ENCODE measurements at places on chromosomes 16 and 17.

DNA sequence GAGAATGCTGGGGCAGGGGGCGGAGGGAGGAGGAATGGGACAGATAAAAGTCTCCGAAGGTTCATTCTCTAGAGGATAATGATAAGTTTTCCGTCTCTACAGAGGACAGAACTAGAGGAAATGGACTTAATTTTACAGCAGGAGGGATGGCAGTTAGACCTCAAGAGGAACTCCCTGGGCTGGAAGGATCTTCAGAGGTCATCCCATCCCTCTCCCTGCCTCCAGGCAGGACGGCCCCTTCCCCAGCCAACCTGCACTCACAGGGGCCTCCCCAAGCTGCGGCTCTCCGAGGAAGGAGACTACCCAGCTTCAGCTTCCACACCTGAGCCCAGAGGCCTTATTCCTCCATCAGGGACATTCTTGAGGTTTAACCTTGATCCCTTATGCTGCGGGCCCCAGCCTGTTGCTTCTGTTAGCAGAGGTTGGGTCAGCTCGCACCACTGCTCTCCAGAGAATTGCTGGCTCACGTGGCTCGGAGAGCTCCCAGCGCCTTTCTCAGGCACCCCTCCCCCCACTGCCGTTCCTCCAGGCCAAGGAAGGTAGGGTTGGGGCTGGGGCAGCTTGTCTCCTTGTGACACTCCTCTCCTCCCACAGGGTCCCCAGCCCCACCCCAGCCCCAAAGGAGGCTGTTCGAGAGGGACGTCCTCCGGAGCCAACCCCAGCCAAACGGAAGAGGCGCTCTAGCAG lies 8.5 kb downstream of the ELOB start:
- no peak for DNase-seq

- DNase-seq = peak; percentile 59
Measured at GRCh38 chr16:87713451-87714229, 52.1 kb downstream of the KLHDC4 start.

- no peak for DNase-seq
Measured at GRCh38 chr16:81717662-81718189, 61.4 kb upstream of the PLCG2 start.

DNA sequence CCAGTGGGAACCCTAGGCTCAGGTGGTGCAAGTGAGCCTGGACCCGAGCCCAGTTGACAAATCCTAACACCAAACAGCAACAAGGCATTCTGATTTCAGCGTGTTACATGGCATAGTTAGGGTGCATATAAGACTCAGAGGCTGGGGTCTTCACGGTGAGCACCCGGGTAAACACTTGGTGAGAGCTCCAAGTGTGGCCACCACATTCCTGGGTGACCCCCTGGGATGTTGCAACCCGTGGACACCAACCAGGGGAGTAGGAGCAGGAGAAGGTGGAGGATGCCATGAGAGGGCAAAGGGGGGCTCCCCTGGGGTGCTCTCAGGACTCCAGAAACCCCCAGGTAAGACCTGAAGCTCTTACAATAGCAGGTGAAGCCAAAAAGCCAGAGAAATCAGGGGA lies 69.9 kb upstream of the CDH5 start:
- DNase-seq = no peak

- DNase-seq = peak; percentile 25
Measured at GRCh38 chr16:69286941-69287713, 24.0 kb upstream of the VPS4A start.

DNA sequence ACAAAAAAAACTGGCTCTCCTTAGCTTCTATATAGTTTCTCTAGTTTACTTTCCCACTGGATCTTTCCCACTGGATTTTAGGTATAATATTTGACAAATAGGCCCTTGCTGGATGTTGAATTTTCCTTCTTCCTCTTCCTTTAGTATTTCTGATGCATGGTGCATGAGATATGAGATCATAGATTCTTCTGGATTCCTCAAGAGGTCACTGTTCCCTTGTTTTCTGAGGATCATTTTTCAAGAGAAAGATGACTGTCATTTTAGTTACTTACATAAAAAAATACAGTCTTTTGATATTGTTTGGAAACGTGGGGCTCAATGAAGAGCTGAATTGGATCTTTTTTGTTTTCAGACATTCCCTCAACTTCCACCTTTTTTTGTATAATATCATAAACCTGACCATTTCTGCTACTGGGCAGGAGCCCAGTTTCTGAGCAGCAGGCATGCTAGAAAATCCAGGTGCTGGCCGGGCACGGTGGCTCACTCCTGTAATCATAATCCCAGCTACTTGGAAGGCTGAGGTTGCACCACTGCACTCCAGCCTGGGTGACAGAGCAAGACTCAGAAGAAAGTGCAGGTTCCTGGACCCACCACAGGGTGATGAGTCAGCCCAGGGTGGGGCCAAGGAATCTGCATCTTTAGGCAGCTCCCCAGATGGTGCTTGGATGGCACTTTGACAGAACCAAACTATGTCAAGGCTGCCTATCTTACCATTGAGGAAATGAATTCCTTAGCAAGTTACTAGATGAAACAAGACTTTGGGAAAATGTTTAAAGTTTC lies 70.3 kb downstream of the SDR42E1 start:
- DNase-seq = no peak

- DNase-seq = no peak
Measured at GRCh38 chr16:3759736-3760135, 42.4 kb upstream of the TRAP1 start.

- DNase-seq = no peak
Measured at GRCh38 chr17:81043319-81043724, 8.4 kb downstream of the BAIAP2 start.

DNA sequence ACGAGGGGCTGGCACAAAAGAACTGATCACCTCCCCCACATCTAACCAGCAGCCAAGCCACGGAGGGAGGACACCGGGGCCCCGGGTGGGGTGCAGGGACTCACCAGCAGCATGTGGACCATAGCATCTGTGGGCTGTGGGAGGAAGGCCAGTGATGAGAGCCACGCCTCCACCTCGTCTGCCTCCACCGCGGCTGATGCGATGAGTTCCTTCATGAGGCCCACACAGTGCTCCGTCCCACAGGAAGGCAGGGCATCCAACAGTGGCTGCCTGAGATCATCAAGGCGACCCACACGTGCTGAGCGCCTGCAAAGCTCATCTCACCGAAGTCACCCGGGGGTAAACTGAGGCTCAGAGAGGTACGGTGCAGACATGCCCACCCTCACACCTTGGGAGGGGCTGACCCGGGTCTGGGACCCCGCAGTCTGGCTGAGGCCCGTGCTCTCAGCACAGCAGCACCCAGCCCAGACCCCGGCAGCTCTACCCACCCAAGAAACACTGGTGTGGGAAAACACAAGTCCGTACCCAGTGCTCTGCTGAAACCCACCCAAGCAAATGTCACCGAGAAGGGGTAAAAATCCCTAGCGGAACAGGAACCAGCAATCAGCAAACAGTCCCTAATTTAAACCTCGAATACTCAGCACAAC lies 85.9 kb downstream of the LITAF start:
- DNase-seq = no peak

DNA sequence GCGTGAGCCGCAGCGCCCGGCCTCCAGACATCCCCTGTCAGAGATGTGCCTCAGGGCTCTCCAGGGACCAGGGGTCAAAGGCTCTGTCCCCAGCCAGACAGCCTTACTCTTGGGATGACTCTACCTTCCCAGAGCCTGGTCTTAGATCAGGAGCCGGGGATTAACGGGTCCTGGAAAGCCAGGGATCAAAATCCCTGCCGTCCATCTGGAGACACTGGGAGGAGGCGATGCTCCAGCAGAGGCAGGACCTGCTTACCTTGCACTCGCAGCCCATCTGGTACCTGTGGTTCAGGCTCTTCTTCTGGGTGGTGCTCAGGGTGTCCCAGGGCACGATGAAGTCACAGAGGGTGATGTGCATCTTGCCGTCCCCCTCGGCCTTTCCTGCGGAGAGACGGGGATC lies 16.7 kb upstream of the USP36 start:
- DNase-seq = no peak

GRCh38 chr16:1965396-1966001 lies 873 bp upstream of the RPS2 start:
- DNase-seq = peak; percentile 41

GRCh38 chr17:51857052-51857597 lies 301.4 kb downstream of the CA10 start:
- no peak for DNase-seq

GRCh38 chr17:50053654-50053960 lies 2.3 kb upstream of the ITGA3 start:
- DNase-seq = no peak

DNA sequence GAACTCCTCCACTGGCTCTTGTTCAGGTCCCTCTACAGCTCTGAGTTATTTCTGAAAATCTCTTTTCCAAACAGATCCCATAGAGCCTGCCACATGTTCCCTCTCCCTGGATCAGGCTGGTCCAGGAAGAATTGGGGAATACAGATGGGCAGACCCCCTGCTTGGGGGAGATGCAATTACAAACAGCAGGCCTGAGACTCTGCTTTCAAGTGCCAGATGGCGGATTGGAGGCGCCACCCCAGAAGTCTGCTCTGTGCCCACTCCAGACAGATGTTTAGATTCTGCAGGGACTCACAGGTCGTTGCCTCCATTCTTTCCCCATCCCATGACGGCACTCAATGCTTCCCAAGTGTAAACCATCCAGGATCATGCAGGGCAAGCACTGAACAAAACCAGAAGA lies 316.6 kb downstream of the SLC39A11 start:
- DNase-seq = no peak

DNA sequence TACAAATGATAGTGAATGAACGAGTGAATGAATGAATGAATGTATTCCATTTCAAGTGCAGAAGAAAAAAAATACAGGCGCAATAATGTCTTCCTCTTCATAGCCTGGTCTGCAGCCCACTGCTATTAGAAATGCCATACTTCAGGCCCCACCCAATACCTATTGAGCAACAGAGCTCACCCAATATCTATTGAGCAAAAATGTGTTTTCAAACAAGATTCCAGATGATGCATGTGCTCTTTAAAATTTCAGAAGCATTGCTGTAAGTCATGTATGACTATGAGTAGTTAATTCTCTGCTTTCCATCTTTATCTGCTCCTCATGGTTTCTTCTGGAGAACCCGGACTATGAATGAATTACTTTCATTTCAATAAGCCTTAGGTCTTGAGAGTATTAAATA lies 308.2 kb downstream of the XYLT1 start:
- no peak for DNase-seq

DNA sequence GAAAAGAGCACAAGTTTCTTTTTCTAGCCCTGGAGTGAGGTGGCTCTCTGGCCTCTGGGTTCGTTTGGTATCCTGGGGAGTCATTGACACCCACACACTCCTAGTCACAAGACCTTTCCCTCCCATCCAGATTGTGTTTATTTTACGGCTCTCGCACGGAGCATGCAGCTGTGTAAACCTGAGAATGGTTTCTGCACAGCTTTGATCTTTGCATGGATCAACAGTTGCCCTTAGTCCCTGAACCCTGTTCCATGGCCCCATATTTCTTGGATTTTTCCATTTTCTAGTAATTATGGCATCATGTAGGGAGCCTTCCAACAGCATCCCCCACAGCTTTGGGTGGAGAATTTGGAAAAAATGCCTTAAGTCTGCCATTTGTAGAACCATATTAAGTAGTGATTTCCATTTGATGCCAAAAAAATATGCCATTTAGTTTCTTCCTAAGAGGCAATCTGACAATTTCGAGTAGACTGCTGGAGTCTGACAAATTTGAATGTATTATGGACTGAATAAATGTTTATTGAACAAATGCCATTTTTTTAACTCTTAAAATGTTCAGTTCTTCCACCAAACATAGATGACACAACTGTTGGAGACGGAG lies 197.7 kb downstream of the WWOX start:
- DNase-seq = no peak

- DNase-seq = no peak
Measured at GRCh38 chr17:50280801-50281441, 6.7 kb downstream of the TMEM92 start.

DNA sequence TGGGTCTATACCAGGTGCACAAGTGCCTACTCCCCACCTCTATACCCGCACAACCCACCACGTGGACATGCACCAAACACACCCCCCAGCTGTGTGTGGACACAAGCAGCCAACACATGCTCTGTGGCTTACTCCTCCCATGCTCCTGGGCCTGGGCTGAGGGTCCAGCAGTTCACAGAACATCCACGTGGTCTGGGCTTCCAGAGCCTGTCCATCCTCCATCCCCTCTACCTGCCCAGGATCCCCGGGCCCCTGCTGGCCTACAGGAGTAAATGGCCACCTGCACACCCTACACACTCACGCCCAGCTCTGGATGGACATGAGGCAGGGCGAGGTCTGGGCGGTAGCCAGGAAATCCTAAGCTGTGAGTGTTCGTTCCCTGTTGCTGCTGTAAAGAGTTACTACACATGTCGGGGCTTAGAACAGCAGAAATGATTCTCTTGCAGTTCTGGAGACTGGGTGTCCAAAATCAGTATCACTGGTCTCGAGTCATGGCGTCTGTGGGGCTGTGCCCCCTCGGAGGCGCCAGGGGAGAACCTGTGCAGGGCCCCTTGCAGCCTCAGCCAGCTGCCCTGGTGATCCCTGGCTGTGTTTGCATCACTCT lies 15.0 kb upstream of the RAI1 start:
- no peak for DNase-seq

DNA sequence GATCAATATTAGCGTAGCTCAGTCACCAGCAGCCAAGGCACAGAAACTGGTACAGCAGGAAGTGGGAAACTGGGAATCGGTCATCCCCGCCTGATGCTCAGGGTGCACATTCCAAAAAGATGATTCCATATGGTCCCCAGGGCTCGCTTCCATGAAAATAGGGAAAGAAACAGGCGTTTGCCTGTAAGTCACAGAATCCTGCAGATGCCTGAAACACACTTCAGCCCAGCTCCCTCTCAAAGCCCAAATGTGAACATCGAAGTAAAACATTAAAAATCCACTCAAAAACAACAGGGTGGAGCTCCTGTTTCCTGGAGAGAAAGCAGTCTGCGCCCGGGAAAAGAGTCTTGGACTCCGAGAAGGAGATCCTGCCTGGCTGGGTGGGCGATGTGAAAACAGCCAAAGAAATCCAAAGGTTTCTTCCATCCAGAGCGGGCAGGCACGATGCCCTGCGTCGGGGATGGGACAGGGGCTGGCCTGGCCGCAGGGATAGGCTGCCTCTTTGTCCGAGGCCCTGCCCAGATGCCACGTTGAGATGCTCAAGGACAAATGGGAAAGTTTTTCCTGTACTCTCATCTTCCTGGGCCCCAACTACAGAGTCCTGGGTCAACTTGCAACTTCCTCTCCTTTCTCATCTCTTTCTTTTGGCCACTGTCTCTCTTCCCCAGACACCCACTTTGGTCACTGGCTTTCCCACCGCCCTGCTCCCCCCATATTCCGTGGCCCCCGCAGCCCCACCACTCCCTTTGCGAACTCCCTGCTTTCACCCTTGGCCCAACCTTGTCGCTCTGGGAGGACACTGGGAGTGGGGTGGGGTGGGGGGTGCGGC lies 743 bp downstream of the WIPI1 start:
- no peak for DNase-seq

DNA sequence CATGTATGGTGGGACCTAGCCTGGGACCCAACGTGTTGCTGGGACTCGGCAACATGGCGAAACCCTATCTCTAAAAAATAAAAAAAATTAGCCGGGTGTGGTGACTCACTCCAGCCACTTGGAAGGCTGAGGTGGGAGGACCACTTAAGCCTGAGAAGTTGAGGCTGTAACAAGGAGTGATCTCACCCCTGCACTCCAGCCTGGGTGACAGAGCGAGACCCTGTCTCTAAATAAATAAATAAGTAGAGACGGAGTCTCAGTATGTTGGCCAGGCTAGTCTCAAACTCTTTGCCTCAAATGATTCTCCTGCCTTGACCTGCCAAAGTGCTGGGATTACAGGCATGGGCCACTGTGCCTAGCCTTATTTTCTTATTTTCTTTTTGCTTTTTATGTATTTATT lies 10.1 kb upstream of the CNP start:
- no peak for DNase-seq

Measured in activated CD4-positive, alpha-beta T cell treated with anti-CD3 and anti-CD28 coated beads, Interleukin-2, amount 50 U/mL, for 48 hours (primary cell).